ENCODE measurements at places on chromosomes 2 and 18.

GRCh38 chr2:45169339-45170190, 160.3 kb upstream of the SIX2 start:
- DNase-seq = no peak

DNA sequence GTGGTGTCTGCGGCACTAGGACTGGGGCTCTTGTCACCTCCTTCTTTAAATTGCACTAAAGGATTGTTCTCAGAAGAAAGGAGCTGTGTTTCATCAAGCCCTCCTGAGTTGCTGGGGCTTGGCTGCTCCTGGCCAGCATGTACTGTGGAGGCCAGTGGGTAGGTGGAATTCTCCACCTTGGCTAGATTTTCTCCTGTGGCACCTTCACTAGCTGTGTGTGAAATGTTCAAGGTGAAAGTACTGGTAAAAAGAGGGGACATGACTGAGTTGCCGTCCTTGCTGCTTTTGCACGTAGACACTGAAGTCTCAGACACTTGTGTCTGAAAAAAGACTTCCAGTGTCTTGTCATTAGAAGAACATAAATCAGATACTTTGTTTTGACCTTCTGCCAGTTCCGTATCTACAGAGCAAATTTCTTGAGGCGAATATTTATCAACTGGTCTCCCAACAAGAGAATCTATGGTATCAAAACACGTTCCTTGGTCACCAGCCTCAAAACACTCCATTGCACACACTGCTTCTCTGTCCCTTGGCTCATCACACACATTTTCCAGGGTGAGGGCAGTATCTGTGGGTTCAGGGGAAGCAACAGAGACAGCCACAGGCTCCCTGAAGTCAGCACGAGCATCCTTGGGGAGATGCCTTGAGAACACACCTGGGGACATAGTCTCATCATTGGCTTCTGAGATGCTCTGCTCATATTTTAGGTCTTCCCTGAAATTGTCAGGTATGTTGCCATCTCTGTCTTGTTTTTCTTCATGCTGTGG, 91.4 kb downstream of the ALPK2 start:
- no peak for DNase-seq

- no peak for DNase-seq
Observed at GRCh38 chr2:3338340-3338739, 39.3 kb downstream of the EIPR1 start.

DNA sequence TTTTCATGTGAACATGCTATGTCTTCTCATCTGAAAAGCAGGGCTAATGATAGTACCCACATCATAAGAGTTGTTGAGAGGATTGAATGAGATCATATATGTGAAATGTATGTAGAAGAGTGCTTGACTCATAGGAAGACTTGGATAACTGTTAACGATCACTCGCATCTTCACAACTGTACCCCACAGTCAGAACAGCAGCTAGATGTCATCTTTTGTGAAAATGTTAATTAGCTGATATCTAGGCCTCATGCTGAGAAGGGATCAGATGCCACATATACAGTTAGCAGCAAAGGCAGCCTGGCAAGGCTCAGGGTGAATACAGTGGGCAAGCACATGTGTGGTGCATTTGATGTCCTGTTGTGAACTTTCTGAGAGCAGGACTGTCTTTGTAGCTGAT, 24.2 kb downstream of the MAP3K20 start:
- no peak for DNase-seq

GRCh38 chr2:100146657-100146960, 4.2 kb upstream of the AFF3 start:
- DNase-seq = no peak

DNA sequence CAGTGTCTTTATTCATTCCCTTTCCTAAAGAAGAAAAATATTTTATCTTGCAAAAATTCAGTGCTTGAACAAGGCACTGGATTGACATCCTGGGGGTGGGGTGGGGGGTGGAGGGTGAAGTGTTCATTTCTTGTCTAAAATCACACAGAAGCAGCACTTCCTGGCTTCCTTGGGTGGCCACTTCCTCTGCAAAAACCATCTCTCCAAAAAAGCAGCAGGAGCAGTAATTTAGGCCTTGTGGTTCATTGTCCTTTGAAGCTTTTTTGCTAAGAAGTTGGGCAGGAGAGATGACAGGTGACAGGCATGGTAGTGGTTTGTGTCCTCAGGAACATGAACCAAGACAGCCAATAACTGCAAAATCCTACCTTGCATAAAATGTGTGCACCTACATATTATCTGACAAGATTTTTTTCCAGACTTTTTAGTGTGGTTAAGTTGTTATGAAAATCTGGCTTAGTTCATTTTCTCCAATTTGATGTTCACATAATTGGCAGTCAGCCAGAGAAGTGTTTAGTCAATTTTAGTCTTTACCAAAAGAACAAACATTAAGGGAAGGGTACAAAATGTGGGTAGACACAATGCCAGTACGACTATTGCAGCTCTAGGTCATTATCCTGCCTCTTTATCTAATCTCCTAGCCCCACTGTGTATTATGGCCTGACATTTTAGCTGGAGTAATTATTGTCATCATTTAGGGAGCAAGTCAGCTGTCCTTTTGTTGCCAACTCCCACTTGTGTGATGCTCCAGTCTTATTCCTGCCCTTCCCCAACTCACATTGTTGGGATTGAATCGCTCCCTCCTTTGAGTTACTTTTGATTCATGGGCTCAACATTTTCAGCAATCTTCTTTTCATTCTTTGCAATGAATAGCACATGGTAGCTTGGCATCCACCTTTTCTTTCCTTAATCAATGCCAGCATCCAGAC, 177.2 kb downstream of the MYO3B start:
- no peak for DNase-seq

GRCh38 chr2:172011812-172012575, 12.2 kb downstream of the METAP1D start:
- DNase-seq = no peak

- no peak for DNase-seq
Observed at GRCh38 chr2:47777277-47777937, 5.5 kb upstream of the MSH6 start.

DNA sequence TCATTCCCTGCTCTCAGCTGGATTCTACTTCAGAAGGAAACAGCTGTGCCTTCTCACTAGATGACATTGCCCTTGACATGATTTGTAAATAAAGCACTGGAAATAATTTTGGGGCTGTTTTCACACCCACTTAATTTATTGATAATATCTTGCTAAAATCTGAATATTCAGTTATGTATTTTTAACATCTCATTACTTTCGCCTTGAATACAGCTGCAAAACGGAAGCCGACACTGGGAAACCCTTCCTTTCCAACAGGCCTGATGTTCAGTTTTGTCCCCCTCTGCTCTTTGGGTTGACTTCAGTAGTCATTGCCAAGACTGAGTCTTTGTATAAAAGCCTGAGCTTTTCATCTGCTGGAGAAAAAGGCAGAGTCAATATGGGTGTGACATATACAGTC, 82.7 kb downstream of the DOCK10 start:
- no peak for DNase-seq

DNA sequence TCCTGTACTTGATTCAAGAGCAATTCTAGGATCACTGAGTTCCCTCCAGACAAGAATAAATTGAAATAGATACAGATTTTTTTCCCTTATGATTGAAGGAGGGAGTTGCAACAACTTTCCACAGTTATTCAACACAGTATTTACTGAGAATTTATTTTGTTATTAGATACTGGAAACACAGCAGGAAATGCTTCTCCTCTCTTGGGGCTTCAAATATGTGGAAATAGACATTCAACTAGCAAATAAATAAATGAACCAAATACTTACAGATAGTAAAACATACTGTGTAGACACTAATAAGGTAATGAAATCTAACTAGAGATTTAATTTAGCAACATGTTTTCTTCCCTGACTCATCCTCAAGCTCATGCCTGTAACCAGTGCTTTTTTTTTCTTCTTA, 169.2 kb downstream of the LNPK start:
- no peak for DNase-seq

- no peak for DNase-seq
Observed at GRCh38 chr2:120488531-120488930, 142.6 kb downstream of the INHBB start.

DNA sequence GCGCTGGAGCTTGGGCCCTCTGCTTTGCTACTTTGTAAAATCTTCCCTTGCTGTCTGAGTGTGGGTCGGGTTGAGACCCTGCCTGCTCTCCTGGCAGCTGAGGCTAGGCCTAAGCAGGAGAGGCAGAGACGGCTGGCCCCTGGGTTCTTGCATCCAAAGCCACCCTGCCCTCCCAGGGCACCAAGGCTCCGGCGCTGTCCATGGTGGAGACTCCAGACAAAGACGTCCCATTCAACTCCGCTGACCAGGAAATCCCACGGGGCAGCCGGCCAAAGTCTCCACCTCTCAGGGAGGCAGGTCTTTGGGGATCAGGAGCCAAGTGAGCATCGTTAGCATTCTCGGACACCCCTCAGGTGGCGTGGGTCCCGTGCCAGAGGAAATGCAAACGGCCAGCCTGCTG, 2.6 kb upstream of the PRLH start:
- no peak for DNase-seq

GRCh38 chr2:8475349-8476031, 206.4 kb upstream of the ID2 start:
- peak; percentile 36 for DNase-seq

DNA sequence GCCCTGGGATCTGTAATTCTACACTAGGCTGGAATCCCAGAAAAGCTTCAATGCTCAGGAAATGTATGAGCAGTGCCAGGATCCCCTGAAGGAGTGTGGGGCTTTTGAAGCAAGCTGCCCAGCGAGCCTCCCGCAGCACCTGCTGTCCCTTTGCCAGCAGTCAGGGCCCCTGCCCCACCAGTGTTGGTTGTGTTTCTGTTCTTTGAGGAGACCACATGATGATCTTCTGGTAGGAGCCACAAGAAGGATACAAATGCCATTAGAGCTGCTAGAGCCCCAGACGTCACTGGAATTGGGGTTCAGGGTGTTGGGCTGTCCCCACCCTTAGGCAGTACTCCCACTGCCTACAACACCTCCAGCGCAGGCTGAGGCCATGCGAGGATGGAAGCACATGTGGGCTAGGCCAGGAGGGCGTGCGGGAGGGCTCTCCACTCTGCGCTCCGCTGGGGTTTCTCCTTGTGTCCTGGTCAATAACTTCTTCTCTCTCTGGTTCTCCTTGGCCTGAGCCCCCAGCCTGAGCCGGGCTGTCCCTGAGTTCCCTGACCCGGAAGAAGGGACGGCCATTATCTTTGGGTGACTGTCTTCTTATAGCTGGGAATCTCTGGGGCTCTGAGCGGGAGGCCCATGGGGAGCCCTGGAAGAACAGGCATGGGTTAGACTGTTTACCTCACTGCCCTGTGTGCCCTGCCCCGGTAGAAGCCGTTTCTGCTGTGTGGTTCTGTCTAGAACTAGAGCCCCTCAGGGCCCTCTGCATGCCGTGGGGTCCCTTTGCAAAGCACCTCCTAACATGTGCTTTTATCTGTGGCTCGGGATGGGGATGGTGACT, 73.9 kb downstream of the LRRFIP1 start:
- DNase-seq = no peak

GRCh38 chr18:35508030-35508429, 10.3 kb upstream of the INO80C start:
- no peak for DNase-seq

DNA sequence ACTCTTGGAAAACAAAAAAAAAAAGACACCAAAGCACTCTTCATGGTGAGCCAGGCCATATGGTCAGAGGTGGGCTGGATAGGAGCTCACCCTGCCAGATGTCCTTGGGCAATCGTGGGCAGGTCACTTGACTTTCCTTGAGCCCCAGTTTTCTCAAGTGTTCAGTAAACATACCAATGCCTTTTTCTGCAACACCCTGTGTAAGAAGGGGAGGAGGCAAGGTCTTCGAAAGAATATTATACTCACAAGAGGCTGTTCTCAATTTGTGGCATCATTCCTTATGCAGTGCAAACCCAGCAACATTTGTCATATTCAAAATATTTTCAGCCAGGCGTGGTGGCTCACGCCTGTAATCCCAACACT, 22.9 kb upstream of the TMEM87B start:
- DNase-seq = no peak

DNA sequence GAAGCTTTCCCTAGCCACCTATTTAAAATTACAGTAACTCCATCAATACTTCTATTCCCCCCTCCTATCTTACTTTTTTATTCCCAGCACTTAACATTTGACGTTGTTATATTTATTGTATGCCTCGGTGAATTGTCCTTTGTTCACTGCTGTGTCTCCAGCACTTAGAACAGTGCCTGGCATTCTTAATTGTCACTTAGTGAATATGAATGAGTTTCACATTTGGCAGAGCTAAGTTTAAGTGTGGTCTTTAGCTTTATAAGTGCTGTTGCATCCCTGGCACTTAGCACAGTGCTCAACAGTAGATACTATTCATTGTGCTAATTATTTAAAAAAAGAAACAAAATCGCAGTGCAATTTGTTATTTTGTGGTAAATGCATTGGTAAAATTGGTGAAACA, 1.7 kb downstream of the RMP24 start:
- DNase-seq = no peak

GRCh38 chr2:180523621-180524340, 456.6 kb upstream of the UBE2E3 start:
- no peak for DNase-seq

GRCh38 chr2:240223631-240224030, 83.2 kb upstream of the OTOS start:
- DNase-seq = no peak

GRCh38 chr2:41727711-41728110, 320.1 kb upstream of the PKDCC start:
- no peak for DNase-seq

DNA sequence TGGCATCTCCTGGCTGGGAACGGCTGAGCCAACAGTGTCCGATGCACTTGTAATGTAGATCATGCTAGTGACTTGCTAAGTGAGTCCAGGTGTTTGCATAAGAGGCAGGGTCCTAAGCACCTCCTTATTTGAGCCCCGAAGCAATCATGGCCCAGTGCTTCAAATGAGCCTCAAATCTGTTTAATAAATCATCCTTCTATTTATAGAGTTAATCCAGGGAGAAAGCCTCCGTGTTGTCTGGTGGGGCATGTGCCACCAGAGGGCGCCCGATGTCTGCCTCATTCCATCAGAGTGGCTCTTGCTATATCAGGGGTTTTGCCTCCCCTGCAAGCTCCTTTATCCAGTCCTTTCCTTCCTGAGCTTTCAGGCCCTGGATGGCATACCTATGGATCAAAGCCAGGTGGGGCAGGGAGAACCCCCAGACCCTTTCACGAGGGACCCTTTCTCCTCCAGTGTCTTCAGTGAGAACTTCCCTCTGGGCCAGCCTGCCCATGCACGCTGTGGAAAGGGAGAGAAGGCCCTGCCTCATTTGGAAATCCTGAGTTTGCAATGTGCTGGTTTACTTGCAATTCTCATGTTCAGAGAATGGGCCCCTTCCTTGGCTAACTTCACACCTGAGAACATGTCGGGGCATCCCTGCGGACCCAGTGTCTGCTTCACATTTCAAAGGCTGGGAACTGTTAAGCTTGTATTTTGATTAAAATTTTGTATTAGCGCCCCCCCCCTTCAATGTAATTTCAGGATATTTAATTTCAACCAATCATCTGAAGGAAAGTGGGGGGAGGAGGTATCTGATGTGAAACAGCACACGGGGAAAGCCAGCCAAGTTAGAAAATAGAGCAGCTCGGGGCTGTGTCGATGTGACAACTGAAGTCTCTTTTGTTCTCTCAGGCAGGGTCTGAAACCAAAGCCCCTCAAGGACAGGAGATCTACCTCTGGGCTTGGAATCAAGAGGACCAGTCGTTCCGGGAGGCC, 39.7 kb downstream of the RDH14 start:
- peak; percentile 69 for DNase-seq

- DNase-seq = no peak
Observed at GRCh38 chr2:161836664-161837063, 212.4 kb downstream of the SLC4A10 start.

- DNase-seq = no peak
Observed at GRCh38 chr2:51807229-51807628, 775.3 kb upstream of the NRXN1 start.
